ENCODE measurements at places on chromosomes 5 and 9.

DNA sequence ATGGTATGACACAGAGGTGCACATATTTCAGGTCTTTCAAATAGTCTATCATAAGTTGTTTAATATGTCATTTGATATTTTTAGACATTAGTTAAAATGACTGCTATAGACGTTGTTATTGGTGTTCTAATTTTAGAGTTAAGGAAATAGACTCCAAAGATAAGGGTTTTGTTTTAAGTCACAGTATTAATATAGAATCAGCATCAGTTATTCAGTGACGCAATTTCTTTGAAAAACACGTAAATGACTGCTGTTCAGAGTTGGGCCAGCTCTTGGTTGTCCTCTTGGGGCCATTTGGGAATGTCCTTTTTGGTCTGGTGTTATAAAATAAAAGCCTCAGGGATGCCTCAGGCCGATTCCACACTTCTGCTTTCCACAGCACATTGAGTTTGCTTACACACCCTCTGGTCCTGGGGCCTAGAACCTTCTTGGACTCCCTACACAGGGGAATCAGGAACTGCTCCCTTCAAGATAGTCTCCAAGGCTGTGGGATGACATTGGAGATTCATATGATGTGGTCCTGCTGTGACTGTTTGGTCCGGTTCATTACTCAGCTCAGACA lies 14.3 kb downstream of the OTULIN start:
- no peak for DNase-seq

DNA sequence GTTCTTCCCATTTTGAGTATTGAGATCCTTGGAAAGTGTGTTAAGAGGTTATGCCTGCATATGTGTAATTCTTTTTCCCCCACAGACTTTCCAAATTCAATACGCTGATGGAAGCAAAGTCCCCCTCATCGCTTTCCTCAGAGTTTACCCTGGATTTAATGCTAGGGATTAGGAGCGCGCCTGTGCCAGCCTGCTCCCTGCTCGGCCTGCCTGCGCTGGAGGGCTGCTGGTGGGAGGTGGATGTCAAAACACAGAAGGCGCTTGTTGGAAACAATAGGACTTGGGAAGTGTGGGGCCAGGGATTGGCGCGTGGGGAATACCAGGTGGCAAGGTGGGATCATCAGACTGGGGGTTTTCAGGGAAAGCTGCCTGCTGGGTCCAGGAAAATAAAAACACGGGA lies 39.8 kb upstream of the PTCH1 start:
- no peak for DNase-seq

DNA sequence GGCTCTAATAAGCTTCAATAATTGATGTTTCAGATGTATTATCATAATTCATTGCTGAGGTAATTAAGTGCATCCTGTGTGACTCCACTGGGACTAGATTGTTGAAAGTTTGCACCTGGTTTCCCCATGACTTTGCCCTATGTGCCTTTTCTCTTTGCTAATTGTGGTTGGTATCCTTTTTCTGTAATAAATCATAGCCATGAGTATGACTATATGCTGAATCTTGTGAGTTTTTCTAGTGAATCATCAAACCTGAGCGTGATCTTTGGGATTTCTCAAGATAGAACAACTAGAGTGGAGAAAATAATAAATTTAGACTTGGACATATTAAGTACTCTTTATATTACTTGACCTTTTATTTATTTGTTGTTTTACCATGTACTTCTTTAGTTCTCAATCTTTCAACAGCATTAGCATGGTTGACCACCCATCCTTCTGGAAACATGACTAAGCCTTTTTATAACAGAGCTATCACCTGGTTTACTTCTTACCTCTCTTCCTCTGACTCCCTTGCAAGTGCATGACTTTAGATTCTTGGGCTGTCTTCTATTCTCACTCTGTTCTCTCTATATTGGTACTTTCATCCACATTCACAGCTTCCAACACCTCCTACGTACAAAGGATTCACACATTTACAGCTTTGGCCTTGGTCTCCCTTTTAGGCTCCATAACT lies 239.6 kb upstream of the TAS2R1 start:
- DNase-seq = no peak

DNA sequence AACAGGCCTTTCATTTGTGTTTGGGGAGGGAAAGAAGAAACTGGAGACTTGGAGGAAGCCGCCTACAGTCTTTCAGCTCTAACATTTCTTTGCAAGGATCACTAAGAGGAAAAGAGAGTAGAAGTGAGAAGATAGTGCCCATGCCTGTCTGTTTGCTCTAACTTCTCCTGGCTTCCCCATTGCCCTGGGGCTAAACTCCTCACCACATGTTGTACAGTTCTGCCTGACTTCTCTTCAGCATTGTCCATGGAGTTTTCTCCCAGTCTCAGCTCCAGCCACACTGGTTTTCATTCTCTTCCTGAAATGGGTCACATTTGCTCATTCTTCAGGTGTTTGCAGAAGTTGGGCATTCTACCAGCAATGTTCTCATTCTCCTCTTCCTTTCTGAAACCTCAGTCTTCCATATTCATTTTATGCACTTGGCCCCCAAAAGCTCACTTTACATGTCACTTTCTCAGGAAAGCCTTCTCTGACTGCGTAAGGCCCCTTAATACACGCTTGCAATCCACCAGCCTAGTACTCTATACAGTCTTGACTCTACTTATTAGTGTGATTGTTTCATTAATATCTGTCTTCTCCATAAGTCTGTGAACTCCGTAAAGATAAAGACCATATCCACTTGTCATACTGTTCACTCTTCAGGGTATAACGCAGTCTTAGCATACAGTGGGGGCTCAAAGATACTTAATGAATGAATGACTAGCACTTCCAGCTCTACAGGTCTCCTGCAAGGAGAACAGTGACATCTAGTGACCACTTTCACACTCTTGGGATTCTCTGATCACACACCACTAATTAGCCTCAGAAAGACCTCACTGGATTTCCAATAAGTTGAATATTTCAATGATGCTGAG lies 40.2 kb upstream of the TRIM32 start:
- DNase-seq = no peak

DNA sequence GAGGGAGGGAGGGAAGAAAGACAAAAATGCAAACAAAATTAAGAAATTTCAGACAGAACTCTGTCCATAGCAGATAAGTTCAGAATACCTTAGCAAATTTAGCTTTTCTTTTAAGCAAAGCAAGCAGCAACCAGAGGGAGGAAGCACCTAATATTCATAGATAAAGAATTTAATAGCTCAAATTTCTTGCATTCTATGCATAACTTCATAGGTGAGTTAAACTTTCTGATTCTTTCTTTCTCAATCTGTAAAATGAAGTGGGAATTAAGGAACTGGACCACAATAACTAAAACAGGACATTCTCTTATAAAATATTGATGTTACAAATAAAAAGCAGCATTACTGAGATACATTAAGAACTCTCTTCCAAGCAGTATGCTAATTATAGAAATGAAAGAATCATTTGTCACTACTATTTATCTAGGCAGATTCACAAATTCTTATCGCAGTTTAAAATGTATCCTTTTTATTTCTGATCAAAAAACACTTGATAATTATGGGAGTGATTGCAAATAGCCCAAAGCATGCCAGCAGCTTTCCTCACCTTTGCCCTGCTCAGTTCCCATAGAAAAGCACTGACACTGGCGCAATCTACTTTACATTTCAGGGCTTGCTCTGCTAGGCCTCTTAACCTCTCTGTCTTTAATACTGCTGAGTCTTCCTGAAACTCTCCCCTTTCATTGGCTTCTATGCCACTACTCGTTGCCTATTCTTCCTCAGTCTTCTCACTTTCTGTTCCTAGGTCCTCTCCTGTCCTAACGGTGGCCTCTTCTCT lies 341.8 kb downstream of the PIK3R1 start:
- DNase-seq = no peak

- DNase-seq = no peak
Measured at GRCh38 chr9:109383356-109383755, 62.5 kb upstream of the EPB41L4B start.

DNA sequence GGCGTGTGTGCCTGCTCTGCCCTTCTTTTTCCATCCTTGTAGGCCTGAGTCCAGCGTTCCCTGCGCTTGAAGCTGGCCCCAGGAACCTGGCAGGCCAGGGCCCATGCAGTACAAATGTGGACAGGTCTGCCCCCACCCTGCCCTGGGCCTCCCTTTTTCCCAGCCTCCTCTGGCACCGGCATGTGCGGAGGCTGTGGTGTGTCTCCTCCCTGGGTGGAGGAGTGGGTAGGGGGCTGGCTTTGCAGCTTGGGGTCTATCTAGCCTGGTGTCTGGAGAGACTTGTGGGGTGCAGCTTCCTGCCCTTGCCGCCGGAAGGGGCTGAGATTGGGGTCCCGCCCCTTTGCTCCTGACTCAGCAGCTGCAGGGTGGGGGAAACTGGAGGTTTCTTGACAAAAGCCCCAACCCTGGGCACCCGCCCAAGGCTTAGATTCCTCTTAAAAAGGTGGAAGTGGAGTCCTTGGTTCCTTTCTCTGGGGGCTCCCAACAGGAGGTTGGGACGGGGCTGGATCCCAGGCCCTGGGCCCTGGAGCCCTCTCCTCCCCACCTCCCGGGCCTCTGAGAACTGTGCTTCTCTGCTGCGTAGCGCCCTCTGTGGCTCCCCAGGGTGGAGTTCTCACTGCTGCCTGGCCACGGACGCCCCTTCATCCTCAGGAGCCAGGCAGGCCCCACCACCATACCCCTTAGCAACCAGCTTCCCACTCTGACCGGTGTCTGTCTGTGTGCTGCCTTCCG lies 18.0 kb downstream of the RXRA start:
- DNase-seq = no peak

DNA sequence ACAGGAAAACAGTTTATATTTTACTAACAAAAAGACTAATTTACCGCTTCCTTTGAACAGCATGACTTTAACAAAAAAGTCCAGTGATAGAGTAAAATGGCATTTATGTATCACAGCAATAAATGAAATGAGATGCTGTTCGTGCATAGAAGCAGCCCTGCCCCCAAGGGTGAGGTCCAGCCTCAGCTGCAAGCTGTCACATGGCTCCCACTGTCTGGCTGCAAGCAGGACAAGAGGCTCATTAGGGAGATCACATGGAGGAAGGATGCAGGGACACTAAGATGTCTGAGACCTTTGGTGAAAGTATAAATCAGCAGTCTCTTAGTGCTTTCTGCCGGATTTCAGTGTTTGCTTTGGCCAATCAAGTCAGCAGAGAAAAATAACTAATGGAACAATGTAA lies 23.0 kb downstream of the GDNF start:
- no peak for DNase-seq

GRCh38 chr9:41229408-41230401 lies 40.6 kb upstream of the ZNG1F start:
- DNase-seq = no peak

GRCh38 chr9:84988621-84989020 lies 319.1 kb downstream of the NTRK2 start:
- DNase-seq = no peak

- no peak for DNase-seq
Measured at GRCh38 chr9:126756876-126757415, 47.9 kb upstream of the ZBTB43 start.

DNA sequence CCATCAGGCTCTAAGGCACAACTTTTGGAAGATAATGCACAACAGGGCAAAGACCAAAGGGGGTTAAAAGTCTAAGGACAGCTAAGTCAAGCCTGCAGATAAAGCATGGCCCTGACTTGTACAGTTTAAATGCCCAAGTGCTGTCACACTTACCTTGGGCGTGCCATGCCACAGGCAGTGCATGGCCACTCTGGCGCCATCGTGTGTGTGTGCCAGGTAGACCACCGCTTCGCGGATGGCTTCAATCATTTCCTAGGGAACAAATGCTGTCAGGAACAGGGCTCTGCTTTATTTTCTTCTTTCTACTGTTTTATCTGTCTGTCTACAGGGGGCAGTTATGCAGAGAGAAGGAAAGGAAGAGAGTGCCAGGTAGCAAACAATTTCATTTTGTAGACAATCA lies 19.3 kb downstream of the PUM3 start:
- DNase-seq = no peak

DNA sequence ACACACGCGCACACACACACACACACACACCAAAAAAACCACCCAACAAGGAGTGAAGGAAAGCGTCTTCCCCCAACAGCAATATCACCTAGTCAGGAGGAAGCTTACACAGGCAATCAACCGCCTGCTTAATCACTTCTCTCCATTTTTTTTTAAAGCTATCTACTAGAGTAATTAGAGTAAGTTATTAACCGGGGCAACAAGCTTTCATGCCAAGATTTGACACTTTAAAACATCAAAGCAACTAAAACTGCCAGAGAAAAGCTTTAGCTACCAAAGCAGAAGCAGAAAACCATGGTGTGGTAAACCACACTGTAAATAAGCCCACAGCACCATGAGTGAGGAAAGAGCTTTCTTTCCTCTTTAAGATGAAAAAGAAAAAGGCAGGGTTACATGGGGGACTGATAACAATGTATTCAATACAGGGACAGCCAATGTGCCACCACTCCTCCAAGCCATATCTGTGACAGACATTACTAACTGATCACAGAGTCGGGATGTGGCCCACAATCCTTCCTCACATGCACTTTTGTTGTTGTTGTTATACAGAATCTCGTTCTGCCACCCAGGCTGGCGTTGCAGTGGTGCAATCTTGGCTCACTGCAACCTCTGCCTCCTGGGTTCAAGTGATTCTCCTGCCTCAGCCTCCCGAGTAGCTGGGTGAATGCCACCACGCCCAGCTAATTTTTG lies 282.1 kb downstream of the CRB2 start:
- no peak for DNase-seq

DNA sequence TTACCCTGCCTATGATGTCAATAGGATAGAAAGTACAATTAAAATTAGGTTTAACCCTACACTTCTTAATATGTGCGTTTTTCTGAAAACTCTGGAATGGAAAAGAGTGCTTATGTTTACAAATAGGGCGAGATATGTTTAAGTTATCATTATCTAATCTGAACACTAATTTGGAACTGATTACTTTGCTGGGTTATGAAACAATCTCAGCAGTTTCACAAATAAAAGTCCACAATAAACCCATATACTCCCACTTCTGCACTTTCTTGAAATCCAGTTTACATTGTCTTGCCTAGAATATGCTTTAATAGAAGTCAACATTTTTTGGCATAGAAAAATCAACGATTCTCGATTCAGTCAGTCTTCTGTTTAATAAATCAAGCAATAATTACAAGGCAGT lies 236.3 kb downstream of the NFIB start:
- DNase-seq = no peak

- no peak for DNase-seq
Measured at GRCh38 chr9:134698111-134698510, 56.5 kb downstream of the COL5A1 start.

GRCh38 chr5:123585871-123586270 lies 73.9 kb downstream of the CSNK1G3 start:
- no peak for DNase-seq

DNA sequence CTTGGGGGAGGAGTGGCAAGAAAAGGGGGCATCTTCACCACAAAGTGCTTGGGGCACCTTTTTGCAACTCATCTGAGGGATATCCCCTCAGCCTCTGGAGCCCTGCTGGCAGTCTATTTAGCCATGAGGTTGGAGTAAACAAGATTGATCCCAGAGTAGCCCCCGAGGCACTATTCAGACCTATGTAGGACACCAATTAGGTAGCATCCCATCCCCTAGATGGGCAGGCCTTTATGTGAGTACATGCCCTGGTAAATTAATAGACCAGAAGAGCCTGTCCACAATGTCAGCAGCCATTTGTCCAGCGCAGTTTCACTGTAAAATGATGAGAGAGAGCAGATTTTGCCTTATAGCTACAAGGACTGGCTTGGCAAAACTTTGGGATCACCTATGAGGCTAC lies 221.4 kb downstream of the DRD1 start:
- no peak for DNase-seq

Measured in right renal pelvis (tissue), 4 donors.